Gastroesophageal sphincter (tissue), 4 donors: ENCODE measurements at places on chromosomes 7 and 10.

GRCh38 chr7:52569151-52569550 lies 466.3 kb upstream of the POM121L12 start:
- ATAC-seq, result no peak

GRCh38 chr7:4028221-4028620 lies 653.9 kb upstream of the FOXK1 start:
- no peak for ATAC-seq

- no peak for ATAC-seq
Observed at GRCh38 chr7:31044529-31044928, 7.6 kb upstream of the ADCYAP1R1 start.

DNA sequence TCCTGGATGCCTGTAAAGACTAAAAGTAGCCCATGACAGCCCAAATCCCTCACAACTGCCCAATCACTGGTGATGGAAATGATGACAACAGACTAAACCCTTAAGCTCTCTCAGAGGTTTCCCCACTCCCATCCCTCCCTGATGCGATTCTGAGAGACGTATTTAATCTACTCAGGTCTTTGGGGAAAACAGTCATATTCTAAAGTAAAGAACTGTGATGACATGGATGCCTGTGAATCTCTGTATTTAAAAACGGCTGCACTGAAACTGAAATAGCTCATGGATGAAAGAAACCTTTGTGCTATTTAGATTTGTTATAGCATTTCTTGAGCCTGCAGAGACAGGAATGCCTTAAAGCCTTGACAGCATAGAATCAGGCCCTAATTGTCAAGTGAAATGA lies 28.5 kb downstream of the VPS41 start:
- no peak for ATAC-seq

GRCh38 chr10:5089865-5090264 lies 4.3 kb upstream of the AKR1C3 start:
- ATAC-seq, result no peak
